ENCODE measurements at places on chromosomes 2 and 18. TPM values are rescaled to one million over a fixed set of nuclear protein-coding genes. Genes with fewer than 3 reads are reported as not detected.

Gene IL1R2
- total RNA-seq = 5.4 TPM

Gene SSB
- 110 TPM for total RNA-seq

Gene ALPG
- total RNA-seq = not detected

Gene CYP26B1
- 0.36 TPM for total RNA-seq

Gene EML6
- total RNA-seq = 3.7 TPM

GRCh38 chr2:196514641-196515040 lies 124.9 kb upstream of the CCDC150 start:
- DNase-seq = no peak

GRCh38 chr2:218005486-218005885 lies 2.7 kb upstream of the TNS1 start:
- no peak for DNase-seq

GRCh38 chr2:196324211-196324610 lies 152.8 kb upstream of the STK17B start:
- DNase-seq = no peak

- no peak for DNase-seq
Observed at GRCh38 chr2:106085181-106085940, 108.7 kb downstream of the UXS1 start.

- no peak for DNase-seq
Observed at GRCh38 chr2:195535911-195536522, 121.0 kb upstream of the SLC39A10 start.

Measured in epithelial cell of proximal tubule (primary cell).